ENCODE measurements at places on chromosomes 4 and X.

DNA sequence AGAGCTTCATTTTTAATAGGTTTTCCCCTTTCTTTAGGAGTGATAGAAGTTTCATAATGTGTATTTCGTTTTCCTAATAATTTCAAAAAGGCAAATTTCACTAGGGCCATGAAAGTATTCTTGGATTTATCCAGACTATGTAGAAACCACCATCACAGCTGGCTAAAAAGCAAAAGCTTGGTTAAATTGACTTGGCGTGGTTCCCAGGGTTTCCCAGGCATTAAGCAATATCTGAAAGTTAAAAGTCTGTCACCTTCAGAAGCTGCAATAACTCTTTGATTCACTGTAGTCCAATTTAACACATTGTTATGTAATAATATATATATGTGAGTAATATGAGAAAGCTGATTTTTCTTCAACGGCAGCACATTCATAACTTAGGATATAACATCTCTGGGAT, 38.3 kb downstream of the NDNF start:
- DNase-seq: no peak

GRCh38 chr4:169438057-169438480, 167.3 kb upstream of the SH3RF1 start:
- no peak for DNase-seq

DNA sequence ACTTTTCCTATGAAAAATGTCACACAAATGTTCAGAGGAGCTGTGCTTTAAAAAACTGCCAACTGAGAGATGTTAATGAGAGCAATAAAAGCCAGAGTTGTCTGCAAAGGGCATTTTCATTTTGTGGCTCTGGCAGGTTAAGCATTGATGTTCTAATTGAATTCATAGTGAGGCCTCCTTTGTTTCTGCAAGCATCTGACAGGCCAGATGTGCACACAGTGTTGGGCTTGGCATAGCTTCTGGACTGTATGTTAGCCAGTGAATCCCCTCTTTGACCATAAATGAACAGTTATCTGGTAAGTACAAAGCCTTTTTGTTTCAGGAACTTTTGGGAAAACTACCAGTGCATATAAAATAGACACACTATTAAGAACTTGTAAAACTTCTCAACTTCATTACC, 81.9 kb downstream of the JADE3 start:
- no peak for DNase-seq

DNA sequence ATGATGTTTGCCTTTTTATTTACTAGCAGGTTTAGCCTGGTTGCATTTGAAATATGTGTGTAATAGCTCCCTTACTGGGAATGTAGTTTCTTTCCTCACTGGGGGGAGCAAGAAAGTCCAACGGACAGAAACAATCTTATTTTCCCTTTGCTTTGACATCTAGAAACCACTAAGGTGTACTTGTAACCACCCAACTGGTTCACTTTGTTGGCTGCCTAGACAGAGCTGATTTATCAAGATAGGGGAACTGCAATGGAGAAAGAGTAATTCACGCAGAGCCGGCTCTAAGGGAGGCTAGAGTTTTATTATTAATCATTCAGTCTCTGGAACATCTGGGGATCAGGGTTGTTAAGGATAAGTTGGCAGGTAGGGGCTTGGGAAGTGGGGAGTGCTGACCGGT, 30.3 kb downstream of the XG start:
- no peak for DNase-seq

- DNase-seq: no peak
These were observed 217.9 kb downstream of the ARAP2 start for GRCh38 chr4:36026348-36026880.

DNA sequence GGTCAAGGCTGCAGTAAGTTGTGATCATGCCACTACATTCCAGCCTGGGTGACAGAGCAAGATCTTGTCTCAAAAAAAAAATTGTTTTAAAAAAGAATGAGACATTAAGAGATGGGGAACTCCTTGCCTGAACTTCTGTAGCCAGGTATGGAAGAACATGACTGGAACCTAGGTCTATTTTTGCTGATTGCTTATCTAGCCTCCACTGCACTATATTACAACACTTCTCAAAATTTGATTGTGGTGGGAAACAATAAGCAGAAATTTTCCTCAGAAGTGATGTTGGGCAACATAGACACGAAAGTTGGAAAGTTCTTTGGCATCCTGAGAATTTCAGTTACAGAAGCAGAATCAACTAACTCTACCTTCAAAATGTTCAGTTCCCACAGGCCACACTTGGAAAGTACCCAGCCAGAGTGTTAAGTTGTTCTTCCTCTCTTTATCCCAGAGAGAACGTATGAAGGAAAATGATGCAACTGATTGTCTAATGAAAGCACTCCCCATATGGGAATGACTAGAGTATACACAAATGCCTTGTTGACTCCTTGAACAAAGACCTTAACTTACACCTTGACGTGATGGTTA, 50.0 kb downstream of the LUZP4 start:
- no peak for DNase-seq

Measured in RKO (cell line).